ENCODE measurements at places on chromosomes 7 and 10. TPM values are rescaled to one million over a fixed set of nuclear protein-coding genes. Genes with fewer than 3 reads are reported as not detected.
A peak's percentile ranks its signal among the peaks of the same experiment; 100 is the strongest.

ZWINT gene
- 1.7 TPM for total RNA-seq

GPR15LG gene
- not detected for total RNA-seq

ASZ1 gene
- not detected for total RNA-seq

AKR1C4 gene
- total RNA-seq, result not detected

TFR2 gene
- 0.47 TPM for total RNA-seq

SLC13A1 gene
- not detected for total RNA-seq

USP6NL gene
- 8.9 TPM for total RNA-seq

CNOT4 gene
- 21.2 TPM for total RNA-seq

MKX gene
- total RNA-seq, result 0.25 TPM

IGF2BP3 gene
- not detected for total RNA-seq

ATXN7L1 gene
- 7.5 TPM for total RNA-seq

HOXA6 gene
- total RNA-seq, result not detected

TUBB8 gene
- total RNA-seq, result not detected

SEMA3C gene
- total RNA-seq, result 67.6 TPM

PPIF gene
- 180 TPM for total RNA-seq

WIPF3 gene
- total RNA-seq, result 6.8 TPM

HTR5A gene
- not detected for total RNA-seq

GRCh38 chr10:80163741-80164341 is 31.3 kb downstream of the PLAC9 start:
- no peak for DNase-seq

DNA sequence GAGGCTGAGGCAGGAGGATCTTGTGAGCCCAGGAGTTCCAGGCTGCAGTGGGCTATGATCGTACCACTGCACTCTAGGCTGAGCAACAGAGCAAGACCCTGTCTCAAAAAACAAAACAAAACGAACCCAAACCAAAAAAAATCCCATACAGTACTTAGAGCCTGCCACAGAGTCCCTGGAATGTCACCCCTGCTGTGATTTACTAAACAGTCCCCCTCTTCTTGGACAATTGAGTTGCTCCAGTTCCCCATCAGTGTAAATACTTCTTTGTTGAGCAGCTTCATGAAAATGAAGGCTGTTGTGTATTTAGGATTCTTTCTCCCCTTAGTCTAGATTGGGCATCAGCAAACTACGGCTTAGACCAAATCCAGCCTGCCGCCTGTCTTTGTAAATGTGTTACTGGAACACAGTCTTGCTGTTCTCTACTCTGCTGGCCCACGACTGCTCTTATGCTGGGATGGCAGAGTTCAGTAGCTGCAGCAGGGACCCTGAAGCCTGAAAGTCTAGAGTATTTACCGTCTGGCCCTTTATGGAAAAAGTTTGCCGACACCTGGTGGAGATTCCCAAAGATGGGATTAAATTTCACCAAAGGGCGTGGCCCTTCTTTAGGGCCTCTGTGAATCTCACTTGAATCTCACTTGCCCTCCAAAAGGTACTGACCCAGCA is 57.8 kb downstream of the PALD1 start:
- no peak for DNase-seq

GRCh38 chr10:24467136-24467535 is 256.6 kb downstream of the ARHGAP21 start:
- no peak for DNase-seq

DNA sequence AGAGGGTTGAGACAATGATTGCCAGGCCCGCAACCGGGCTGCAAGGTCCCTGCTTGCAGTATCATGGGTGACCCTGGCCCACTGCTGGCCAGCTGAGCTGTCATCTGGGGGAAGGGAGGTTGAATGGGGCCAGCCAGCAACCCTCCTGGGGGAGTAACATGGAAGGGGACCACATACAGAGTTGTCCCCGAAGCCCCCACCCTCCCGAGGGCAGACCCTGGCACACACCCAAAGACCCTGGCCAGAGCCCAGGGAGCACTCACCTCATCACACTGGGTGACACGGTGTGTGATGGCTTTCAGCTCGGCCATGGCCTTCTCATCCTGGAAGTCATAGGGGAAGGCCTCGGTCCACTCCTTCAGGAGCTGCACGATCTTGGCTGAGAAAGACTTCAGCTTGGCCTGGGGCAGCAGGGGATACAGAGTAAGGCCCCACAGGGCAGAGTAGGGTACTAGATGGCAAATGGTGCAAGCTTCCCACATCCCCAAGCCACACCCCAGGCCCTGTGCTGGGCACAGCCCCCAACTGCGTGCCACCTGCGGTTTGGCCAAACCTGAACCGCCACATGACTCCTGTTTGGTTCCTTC is 63.4 kb downstream of the CSGALNACT2 start:
- peak; percentile 17 for DNase-seq

DNA sequence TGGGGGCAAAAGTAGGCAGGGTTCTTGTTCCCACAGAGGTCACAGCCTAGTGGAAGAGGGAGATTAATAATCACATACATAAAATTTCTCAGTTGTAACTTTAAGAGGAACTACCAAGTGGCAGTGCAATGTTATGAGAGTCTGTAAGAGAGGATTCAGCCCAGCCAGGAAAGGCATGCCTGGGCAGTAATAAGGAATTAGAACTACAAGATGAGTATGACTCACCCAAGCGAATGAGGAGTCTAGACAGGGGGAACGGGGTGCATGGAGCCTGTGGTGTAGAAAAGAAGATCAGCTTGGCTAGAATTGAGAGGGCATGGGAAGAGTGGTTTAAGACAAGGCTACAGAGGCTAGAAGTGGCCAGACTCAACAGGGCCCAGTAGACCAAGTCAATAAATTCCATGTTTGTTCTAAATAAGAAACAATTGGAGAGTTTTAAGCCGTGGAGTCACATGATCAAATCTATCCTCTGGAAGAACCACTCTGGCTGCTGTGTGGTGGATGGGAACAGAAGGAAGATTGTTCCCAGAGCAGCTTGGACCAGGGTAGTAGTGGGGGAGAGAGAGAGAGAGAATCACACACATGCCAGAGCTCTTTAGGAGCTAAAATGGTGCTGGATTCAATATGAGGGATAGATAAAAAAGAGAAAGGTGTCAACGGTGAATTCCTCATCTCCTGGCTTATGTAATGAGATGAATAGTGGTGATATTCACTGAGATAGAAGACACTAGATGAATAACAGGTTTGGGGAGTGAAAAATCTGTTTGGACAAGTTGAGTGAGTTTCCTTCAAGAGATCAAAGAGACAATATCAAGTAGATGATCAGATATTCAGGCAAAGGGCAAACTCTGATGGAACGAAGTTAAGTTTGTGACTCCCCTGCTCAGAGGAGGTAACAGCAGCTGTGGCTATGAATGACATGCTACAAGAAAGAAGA is 265.1 kb downstream of the FGFR2 start:
- no peak for DNase-seq

GRCh38 chr7:7696458-7697119 is 21.8 kb downstream of the RPA3 start:
- DNase-seq, result no peak

GRCh38 chr10:22723343-22723779 is 9.0 kb upstream of the PIP4K2A start:
- no peak for DNase-seq

DNA sequence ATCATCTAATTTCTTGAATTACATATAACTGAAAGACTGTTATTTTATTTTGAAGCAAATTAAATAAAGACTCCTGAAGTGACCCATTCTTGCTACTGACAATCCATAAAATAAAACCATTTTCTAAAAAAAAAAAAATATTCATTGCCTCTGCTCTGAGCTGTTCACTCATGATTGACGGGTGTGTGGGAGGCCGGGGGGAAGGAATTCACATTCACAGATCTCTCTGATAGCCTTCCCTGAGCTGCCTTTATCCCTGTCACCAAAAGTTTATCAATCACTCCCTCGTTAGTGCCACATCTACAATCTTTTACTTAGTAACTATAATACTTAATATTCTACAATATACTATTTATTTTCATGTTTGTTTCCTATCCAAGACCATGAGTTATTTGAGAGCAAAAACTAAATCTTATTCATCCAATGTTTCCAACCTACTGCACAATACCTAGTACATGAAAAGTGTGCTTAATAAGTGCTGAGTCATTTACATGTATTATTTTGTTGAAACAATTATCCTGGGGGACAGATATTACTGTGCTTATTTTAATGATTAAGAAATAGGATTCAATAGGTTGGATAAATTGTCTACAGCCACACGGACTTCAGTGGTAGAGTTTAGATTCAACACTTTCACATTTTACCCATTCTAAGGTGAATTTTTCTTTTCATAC is 618.7 kb downstream of the PHTF2 start:
- no peak for DNase-seq

DNA sequence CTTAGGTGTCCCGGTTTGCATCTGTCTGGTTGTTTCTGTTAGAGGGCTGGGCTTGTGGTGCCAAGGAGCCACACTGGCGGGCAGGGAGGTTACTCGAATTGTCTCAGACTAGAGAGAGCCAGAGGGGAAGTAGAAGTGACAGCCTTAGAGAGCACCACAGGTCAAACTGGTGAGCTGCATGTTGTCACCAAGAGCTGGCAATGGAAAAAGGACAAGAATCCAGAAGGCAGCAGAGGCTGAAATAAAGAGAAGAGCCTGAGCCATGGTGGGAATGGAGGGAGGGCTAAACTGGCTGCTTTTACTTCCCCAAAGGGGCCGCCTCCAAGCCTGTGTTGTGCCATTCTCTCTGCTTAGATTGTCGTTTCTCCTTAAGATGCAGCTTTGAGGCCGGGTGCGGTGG is 31.1 kb upstream of the RHBDD2 start:
- DNase-seq, result no peak

- no peak for DNase-seq
Measured at GRCh38 chr10:124353896-124354295, 64.8 kb downstream of the OAT start.

GRCh38 chr7:154977250-154977649 is 25.7 kb downstream of the PAXIP1 start:
- no peak for DNase-seq

DNA sequence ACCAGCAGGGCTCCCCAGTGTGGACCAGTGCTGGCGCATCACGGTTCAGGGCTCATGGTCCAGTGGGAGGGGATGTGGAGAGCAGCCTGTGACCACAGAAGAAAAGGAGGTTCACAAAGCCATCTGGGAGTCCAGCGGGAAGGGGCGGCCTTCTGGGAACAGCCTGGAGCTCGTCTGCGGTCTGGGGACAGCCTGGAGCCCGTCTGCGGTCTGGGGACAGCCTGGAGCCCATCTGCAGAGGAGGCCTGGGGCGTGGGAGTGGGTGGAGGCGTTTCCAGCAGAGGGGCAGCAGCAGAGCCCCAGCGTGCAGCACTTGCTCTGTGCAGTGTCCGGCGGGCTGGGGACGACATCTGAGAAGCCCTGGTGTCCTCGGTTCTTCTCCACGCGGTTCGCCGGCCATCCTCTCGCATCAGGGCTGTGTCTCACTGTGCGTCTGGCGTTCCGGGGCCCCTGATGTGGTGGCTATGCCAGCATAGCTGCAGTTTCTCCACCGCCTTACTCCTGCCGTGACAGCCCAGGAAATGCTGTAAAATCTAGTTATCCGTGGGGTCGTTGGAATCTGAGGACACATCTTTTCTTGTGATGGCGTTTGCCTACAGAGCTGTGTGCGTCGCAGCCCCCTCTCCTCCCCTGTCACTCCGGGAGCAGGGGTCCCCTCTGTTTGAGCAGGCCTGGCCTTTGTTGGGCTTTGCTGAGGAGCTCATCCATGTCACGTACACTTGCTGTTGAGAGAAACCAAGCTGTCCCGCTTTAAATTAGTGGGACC is 104.6 kb downstream of the INPP5A start:
- peak; percentile 10 for DNase-seq

- DNase-seq, result no peak
Measured at GRCh38 chr10:35464825-35465456, 128.6 kb downstream of the CCNY start.

DNA sequence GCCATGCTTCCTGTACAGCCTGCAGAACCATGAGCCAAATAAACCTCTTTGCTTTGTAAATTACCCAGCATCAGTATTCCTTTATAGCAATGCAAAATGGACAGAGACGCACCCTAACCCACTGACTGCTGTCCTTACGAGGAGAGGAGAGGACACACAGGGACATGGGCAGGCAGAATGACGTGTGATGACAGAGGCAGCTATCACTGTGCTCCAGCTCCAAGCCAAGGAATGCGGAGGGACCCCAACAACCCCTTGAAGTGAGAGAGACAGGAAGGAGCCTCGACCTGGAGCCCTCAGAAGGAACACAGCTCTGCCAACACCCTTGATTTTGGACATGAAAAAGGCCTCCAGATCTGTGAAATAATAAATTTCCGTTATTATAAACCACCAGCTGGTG is 46.6 kb upstream of the EBF3 start:
- DNase-seq, result no peak

- no peak for DNase-seq
Measured at GRCh38 chr10:133034092-133034491, 53.6 kb upstream of the ADGRA1 start.

DNA sequence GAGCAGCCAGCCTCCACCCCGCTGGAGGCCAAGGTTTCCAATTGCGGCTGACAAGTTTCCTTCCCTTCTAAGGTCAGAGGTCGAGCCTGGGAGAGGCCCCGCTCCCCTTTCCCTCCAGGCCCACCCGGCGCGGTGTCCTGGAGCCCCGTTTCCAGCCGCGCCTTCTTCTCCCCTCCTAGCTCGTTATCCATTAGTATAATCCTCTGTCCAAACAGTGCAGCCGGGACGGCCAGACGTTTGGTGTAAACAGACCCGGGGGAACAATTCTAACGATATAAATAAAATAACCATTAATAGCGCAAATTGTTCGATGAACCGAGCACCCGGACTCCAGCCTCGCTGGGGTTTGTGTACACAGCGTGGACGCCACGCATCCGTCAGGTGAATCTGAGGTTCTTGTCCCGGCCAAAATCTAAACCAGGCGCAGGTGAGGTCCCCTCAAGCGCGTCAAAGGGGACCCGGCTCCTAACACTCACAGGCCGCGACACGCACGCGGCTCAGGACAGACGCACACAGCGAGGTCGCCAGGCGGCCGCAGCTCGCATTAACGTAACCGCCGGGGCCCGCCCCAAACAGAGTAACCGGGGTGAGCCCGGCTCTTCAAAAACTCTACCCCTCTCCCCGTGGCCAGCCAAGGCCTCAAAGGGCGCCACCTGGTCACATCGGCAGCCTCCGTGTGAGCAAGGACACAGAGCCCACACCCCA is 10.8 kb upstream of the NKX2-3 start:
- no peak for DNase-seq

GRCh38 chr10:59907918-59908807 is 1.8 kb upstream of the CCDC6 start:
- peak; percentile 54 for DNase-seq

DNA sequence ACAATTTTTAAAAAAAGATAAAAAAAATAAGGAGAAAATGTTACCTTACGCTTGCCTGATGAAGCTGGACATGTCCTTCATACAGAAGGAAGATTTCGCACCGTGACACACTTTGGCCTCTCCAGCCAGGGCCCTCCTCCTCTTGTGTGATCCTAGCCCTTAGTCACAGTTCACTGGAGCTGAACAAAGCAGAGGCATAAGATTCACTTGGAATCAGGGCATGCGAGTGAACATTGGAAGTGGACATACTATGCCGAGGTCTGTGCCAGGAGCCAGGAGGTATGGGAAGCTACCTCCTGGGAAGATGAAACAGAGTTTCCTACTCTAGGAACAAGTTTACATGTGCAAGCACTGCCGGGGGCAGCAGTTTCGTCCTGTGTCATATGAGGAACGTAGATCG is 91.5 kb downstream of the XPNPEP1 start:
- DNase-seq, result no peak
